ENCODE measurements at places on chromosomes 12 and 14.

DNA sequence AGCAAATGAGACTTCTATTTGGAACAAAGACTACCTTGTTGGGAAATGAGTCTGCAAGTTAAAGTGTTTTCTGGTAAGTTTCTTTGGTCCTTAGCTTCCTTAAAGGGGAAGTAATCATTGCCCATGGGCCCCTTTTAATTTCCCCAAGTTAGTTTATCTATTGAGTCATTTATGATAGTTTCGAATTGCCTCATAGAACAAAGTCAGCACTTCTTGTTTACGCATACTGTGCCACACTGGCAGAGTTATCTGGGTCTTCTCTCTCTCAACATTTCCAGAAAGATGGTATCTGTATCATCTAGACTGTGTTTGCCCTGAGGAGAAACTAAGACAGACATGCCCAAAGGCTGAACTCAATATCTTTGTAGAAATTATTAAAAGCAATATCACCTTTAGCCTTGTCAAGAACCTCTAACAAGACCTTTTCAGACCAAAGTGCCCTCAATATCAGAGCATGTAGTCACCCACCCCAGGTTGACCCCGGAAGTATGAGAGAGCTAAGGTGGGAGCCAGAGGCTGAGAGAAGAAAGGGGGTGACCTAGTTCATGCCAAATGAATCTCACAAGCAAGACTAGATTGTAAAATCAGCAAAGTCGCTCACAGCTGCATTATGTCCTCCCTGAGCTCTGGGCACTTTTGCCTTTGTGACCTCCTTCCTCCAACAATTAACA, 40.0 kb downstream of the GPR65 start:
- DNase-seq: no peak

DNA sequence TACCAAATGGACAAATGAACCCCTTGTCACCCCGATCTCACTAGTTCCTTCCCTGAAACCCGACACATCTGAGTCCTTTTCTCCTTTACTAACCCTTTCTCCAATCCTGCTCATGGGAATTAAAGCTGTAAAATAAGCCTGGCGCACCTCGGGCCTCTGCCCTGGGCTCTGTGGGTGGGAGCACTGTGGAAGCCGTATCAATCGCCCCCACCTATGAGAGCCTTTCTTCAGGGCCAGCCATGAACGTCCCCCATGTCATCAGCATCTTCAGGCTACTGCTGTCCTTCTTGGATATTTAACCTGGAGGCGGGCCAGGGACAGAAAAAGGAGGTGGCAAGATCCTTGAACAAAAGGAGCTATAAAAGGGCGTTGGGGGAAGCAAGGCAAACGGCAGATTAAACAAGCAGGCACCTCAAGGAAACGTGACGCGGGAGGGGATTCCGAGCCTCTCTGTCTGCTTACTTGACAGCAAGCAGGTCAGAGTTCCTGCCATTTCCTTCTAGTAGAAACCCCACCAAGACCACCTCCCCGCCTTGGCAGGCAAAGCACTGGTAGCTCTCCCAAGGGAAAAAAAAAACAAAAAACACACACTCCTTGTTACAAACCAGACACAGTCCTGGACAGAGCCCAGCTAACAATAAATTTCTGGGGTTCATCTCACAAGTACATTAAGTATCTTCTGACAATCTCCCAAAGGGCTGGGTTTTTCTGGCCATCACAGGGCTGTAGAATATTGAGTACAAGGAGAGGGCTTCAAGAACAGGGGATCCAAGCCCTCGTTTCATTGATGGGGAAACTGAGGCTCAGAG, 62.9 kb downstream of the DPF3 start:
- peak; percentile 59 for DNase-seq

DNA sequence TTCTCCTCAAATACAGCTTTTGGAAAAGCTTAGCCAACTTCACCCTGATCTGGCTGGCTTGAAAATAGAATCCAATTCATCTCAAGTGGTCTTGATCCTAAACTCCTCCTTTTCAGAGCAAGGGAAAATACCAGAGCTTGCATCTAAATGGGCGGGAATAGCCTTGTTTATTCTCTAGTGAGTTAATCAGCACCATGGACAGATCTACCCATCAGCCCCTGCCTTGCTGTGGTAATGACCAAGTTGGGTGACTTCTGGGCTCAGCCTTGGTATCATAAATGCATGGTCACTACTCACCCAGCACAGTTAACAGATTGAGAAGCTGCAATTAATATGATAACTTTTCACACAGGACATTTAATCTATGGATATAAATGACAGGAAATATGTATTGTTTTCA, 196.6 kb downstream of the GLT1D1 start:
- DNase-seq: peak; percentile 15

GRCh38 chr12:69873429-69873828, 48.4 kb downstream of the MYRFL start:
- DNase-seq: no peak

DNA sequence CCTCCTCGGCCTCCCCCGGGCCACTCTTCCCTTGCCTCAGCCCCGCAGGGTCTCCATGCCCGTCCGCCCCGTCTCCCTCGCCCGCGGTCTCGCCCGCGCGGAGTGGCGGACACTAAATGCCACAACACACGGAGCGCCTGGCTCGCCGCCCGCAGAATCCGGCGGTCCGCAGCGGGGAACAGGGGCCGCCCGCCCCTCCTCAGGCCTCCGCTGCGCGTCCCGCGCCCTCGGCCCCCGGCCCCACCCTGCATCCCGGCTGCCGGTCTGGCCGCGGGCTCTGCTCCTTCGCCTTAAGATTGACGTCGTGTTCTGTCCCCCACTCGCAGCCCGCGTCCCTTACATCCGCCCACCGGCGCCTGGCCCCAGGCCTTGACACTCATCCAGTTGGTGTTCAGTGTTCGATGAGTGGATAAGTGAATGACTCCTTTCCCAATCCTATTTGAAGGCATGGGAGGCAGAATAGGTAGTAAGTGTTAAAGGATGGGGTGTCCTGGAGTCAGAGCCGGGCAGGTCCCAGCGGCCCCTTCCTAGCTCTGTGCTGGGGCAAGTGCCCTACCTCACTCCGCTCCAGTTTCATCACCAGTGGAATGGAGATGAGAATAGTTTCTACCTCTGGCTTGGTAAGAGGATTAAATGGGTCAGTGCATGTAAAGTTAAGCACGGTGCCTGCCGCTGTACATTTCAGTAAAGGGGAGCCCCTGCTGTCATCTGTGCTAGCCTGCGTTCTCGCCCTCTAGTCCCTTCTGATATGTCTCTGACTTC, 622 bp downstream of the TECPR2 start:
- DNase-seq: peak; percentile 8

DNA sequence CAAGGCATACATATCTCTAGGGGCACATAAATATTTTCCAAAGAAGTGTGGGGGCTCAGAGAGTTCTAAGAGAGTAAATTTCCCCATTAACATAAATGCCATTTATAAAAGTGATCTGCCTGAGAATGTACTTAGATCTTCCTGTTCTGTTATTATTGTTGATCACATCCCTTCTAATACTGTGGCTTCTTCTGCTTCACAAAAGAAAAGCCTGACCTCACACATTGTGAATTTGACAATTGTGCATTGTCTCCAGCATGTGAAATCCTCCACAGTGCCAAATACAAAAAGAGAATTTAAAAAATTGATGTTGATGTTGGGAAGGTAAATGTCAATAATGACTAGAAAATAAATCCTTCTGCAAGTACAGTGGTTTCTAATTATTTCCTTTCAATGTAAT, 330.5 kb upstream of the LRIG3 start:
- no peak for DNase-seq

DNA sequence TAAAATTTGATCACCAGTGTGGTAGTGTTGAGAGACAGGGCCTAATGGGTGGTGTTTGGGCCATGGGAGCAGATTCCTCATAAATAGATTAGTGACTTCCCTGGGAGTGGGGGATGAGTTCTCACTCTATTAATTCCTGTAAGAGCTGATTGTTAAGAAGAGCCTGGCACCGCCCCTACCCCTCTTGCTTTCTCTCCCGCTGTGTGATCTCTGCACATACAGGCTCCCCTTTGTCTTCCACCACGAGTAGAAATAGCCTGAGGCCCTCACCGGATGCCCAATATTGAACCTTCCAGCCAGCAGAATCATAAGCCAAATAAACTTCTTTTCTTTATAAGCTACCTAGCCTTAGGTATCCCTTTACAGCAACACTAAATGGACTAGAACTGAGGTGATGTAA, 31.9 kb upstream of the CAND1 start:
- no peak for DNase-seq

DNA sequence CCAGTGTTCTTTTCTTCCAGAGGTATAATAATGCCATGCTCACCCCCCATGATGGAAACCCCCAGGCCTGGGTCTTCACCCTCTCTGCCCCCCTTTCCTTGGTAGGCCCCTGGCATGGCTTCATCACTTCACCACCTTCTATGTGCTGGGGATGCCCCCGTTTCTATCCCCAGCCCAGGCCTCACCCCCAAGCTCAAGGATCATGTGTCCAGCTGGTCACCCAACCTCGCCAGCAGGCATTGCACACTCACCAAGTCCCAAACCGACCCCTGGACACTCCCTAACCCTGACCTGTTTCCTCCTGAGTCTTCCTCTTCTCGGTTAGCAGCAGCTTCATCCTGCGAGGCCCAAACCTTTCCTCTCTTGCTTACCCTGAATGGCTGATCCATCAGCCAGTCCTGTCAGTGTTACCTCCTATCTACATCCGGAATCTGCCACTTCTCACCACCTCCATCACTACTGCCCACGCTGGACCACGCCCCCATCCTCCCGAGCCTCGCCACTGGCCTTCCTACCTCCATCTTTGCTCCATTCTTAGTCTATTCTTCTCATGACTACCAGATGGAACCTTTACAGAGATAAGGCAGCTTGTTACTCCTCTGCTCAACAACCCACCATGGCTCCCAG, 69.0 kb downstream of the MVK start:
- no peak for DNase-seq

DNA sequence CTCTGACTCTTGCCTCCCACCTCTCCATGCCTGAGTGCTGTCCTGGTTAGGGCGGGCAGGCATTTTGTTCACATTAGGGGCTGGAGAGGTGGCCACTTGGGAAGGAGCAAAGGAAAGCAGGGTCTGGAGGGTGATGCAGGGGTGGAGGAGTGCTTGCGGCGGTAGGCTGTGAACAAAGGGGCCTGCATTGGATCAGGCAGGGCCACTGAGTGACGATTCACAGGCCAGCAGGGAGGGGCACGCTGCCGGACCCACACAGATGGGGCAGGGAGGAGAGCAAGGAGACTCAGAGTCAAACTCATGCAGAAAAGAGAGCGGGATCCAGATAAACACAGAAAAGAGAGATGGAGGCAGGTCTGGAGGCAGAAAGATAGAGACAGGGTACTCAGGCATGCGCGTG, 58.4 kb upstream of the TBX3 start:
- no peak for DNase-seq

- no peak for DNase-seq
These were observed 66.2 kb upstream of the DYRK2 start for GRCh38 chr12:67582238-67582834.

- no peak for DNase-seq
These were observed 1.4 kb downstream of the RIN3 start for GRCh38 chr14:92514844-92515514.

DNA sequence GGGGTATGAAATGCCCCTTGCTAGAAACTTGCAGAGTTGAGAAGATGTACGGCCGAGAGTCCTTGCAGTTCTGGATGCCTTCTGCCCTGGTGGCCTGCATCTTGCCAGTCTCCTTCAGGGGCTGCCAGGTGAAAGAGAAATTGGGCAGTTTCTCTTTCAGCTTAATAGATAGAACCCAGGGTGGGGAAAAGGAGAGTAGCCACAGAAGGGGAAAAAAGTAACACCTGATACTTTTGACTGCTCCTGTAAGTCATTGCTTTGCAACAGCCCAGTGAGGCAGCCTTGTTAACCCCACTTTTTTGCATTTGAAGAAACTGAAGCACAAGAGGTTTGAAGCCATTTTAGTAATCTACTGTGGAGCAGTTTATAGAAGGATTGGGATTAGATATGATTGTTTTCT, 27.6 kb downstream of the TDP1 start:
- DNase-seq: no peak

GRCh38 chr14:82052778-82053177, 519.1 kb upstream of the SEL1L start:
- no peak for DNase-seq

GRCh38 chr12:122870867-122871664, 24.9 kb downstream of the VPS37B start:
- DNase-seq: peak; percentile 81

GRCh38 chr14:76612654-76613053, 148.6 kb upstream of the VASH1 start:
- no peak for DNase-seq

- no peak for DNase-seq
These were observed 49.6 kb downstream of the GRIP1 start for GRCh38 chr12:66629138-66629870.

DNA sequence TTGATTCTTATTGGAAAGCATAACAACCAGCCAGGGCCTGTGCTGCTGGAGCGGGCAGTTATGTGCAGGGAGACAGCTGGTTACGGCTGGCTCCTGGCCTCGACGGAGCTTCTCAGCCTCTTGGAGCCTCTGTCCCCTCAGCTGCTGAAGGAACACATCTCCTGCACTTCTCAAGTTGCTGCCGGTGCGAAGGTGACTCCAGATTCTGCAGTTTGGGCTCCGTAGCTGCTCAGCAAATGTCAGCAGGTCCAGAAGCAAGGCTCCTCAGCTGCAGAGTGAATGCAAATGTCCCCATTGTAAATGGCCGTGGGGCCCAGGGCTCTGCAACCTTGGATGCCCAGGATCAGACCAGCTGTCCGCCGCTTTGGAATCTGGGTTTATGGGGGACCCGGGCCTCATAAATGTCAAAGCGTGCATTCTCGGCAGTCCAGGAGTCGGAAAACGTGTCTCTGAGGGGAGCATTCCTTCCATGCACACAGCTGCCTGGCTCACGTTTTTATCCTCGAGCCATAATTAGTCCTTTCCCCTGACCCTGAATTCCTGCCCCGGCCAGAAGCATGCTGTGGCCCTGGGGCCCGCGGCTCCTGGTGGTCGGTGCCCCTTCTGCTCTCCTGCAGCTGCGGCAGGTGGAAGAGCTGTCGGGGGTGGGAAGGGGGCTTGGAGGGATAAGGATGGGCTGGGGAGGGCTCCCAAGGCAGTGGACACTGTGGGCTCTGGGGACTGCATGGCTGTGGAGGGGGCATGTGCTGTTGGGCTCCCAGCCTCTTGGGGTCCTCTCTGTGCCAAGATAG, 106.0 kb downstream of the KIF26A start:
- peak; percentile 9 for DNase-seq

DNA sequence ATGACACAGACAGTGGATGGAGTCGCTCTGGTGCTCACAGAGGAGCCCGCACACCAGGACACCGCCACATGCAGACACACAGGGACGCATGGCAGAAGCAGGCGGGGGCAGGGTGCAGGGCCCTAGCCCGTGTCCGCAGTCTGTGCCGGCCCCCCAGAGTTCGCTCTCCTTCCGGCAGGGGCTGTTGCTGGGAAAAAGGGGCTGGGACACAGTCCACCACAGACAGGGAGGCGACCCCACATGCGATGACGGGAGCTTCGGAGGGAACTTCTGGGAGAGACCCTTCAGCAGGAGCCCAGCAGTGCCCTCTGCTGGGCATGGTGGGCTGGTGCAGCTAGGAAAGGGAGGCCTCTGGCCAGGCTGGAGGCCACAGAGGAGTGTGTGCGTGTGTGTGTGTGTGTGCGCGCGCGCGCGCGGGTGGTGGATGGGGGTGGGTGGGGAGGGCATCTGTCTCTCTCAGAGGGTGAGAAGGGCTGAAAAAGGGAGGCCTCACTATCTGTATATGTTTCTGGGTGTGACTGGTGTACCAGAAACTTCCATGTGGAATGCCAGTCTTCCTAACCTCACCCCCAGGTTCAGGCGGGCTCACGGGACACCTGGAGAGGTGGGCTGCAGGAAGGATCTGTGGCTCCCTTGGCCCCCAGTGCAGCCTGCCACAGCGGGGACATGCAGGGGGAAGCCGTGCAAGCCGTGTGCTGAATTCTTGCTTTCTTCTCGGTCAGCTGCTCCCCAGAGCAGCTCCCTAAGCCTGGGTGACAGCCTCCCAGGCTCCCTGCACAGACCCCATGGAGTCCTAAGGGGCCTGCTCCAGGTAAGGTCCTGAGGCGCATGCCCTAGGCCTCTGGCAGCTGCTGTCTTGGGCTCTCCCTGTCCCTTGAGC, 60.7 kb downstream of the PLEKHG3 start:
- peak; percentile 84 for DNase-seq

All from umbilical cord (tissue), 2 donors.